Breast epithelium (tissue), 4 donors: ENCODE measurements at places on chromosomes 12 and 14.

GRCh38 chr12:82279536-82280058 lies 78.6 kb downstream of the CCDC59 start:
- DNase-seq = no peak

DNA sequence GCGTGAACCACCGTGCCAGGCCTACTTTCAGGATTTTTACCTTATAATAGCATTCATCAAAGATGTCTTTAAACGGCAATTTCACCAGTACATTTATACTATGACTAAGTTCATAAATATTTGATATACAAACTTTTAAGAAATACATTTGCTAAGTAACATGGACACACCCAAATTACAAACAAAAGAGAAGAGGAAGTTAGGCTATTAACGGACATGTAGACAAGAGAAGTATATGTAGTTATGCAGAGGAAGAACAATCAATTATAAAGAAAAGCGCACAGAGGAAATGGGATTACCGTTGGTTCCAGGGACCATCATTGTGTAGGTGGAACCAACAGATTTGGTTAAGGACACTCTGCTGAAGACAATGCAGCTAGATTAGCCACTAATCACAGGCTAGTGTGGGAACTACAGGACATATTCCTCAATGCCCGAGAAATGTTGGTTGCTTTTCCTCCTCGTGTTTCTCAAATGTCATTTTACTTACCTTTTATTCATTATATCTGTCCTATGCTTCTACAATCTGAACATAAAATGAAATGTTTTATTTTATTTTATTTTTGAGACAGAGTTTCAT lies 24.0 kb upstream of the PKP2 start:
- DNase-seq = no peak

GRCh38 chr12:58576081-58576480 lies 344.2 kb downstream of the LRIG3 start:
- DNase-seq = no peak

DNA sequence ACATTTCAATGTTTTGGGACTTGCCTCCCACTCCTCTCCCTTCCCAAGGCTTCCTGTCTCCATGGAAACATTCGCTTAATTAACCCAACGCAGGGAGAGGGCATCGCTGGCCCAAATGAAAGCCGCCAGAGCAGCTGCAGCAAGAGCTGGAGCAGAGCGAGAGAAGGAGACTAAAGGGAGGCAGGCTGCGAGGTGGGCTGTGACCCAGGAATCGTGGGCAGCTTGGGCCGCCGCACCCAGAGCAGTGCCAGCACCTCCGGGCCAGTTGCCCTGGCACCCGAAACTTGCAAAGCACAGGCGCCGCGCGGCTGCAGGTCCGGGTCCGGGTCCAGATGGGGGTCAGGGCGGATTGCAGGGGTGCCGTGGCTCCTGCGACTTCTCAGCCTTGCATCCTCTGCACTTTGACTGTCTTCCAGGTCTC lies 43.5 kb upstream of the PTPRQ start:
- no peak for DNase-seq

DNA sequence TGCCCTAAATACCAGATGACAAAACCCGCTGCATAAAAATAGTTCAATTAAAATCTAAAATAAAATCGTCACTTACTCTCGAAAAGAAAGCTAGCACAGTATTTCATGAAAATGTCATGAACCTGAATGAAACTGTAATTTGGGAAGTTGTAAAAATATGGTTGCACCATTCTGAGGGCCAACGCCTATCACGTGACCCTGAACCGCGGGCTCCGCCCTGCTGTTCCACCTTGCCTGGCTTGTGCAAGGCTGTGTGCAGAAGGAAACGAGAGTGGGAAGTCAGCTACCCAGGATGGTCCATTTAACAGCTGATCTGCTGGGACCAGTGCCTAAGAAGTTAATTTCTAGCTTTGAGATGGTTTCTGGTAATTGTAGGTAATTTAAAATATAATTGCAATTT lies 91.7 kb upstream of the BMP4 start:
- no peak for DNase-seq
